ENCODE measurements at places on chromosomes 12 and 14.

DNA sequence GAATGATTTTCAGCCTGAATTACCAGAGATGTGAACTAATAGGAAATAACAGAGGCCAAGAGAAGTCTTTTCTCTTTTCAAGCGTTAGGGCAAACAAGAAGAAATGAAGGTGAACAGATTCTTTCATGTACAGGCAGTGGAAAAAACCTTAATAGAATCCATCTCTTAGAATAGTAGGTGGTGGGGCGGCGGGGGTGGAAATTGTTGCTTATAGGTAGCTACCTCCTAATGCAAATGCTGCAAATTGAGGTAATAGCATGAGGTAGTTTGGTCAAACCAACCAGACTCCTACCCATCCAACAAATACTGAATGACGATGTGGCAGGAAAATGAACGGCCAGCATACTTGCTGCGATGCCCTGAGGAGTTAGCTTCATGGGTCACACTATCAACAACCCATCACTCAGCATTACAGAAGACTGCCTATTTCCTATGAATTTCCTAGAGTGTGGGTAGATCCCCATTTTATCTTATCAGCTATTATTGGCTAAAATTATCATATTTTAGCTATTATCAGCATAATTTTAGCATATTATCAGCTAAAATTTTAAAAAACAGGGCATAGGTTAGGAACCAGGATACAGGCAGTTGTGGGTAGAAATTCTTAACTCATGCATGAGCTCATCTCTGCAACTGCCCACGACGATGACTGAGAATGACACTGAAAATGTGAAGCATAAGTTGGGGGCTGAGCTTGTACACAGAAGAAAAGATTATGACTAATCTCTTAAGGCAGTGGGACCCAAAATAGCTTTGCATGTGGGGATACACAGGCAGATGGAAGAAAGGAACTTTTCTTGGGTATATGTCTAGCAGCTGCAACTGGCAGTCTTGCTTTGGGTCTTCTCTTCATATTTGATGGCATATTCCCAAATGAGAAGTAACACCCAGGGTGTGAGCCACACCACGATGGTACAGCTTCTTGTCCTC lies 68.7 kb downstream of the NIN start:
- DNase-seq, result no peak

DNA sequence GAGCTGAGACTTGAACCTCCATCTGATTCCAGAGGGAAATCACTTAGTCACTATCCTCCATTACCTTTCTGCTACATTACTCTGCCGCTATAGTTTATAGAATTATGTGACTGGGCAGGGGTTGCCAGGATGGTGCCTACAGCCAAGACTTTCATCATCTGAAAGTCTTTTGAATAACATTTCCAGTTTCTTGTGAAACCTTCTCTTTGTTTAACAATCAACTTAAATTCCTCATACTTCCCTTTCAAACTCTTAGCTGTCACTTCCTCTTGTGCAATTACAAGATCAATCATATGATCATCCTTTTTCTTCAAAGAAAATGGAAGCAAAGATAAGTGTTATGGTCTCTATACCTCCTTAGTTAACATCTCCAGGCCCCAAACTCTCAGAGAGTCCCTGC lies 25.4 kb upstream of the PELI2 start:
- DNase-seq, result no peak

DNA sequence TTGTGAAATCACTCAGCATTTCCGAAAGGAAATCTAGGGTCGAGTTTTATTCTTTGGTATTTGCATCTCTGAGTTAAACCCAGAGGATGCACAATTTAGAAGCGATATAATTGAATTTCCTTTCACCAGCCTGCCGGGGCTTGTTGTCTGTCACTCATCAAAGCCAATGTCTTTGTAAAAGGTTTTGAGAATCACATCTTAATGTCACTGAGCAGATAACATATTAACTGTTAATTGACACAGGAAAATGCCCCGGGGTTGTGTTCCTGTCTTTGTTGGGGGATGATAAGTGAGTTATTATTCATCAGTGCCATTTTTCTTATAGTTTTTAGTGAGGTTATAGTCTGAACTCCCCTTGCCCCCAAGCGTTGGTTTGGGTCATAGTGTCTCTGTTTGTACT lies 73.4 kb downstream of the DUSP6 start:
- no peak for DNase-seq

GRCh38 chr12:110458756-110459155 lies 8.6 kb upstream of the ARPC3 start:
- no peak for DNase-seq

DNA sequence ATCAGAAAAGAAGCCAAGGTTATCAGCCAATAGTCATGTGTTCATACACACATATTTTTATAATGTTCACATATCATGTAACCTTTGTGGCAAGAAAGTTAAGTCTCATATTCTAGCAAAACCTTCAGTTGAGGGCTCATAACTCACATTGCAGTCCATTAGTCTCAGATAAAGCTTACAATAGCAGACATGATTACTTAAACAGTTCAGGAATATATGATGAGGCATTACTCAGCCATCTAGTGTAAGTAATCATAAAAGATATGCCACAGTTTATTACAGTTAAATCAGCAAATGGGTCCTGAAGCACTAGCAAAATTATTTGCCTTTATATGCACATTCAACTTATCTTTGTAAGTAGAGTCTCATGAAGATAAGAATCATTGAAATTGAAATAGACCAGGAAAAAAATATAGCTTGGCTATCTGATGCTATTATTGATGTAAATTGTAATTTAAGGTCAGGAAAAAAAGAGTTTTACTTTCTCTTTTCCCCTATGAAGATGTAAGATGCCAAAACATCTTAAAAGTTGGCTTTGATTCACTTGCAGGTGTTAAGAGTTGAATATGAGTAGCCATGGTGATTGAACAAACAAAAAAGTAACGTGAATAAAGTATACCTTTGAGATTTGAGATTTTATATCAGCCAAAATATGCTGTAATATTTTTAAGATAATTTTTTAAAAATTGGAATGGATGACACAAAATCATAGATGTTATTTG lies 537.0 kb downstream of the SLC6A15 start:
- no peak for DNase-seq

GRCh38 chr12:69931569-69931968 lies 106.5 kb downstream of the MYRFL start:
- no peak for DNase-seq

GRCh38 chr14:61290701-61291100 lies 9.6 kb upstream of the TMEM30B start:
- no peak for DNase-seq

GRCh38 chr14:60628892-60629291 lies 20.4 kb downstream of the SIX1 start:
- no peak for DNase-seq

DNA sequence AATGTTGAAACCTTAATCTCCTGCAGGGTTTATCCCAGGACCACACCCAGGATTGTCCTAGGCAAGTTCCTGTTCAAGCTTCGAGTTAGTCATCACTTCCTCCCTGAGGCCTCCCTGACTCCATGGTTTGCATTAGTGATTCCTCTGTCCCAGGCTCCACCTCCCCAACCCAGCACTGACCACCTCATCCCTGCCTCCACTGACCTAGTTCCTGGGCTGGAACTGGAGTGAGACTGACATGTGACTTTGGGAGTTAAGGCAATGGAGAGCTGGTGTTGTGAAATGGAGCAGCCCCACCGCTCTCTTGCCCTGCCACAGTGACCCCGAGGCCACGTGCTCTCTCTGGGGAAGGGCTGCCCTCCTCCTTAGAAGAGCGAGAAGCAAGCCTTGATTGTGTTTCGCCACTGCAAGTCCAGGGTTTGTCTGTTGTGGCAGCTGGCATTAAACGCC lies 15.8 kb upstream of the DTX1 start:
- no peak for DNase-seq

GRCh38 chr12:18145924-18146323 lies 55.9 kb upstream of the RERGL start:
- no peak for DNase-seq

- DNase-seq, result no peak
These were observed 75.6 kb downstream of the USP15 start for GRCh38 chr12:62335796-62336195.

DNA sequence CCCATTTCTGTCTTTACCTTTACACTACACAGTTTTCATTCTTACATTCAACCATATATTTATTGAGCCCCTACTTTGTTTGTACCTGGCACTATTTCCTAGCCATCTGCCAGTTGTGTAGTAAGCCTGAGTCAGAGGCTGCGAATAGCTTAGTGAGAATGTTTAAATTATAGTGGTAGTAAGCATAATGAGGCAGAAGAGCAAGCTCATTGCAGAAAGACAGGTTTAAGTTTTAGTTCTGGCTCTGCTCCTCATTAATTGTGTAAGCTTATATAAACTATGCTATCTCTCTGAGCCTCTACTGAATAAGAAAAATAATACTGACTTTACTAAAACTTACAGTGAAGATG lies 123.5 kb downstream of the NAV3 start:
- no peak for DNase-seq

GRCh38 chr12:117360551-117361346 lies 677 bp downstream of the NOS1 start:
- DNase-seq, result no peak

- no peak for DNase-seq
These were observed 200.5 kb downstream of the STXBP6 start for GRCh38 chr14:24849471-24849870.
